Stimulated activated CD4-positive, alpha-beta T cell treated with anti-CD3 and anti-CD28 coated beads, Interleukin-12 subunit alpha, Interleukin-12 subunit beta, amount 100 ng/mL, for 4 hours (primary cell): ENCODE measurements at places on chromosomes 2 and 18.

GRCh38 chr2:45843136-45843535 is 191.7 kb downstream of the PRKCE start:
- DNase-seq, result no peak

GRCh38 chr18:49277395-49278036 is 182.9 kb downstream of the DYM start:
- no peak for DNase-seq

DNA sequence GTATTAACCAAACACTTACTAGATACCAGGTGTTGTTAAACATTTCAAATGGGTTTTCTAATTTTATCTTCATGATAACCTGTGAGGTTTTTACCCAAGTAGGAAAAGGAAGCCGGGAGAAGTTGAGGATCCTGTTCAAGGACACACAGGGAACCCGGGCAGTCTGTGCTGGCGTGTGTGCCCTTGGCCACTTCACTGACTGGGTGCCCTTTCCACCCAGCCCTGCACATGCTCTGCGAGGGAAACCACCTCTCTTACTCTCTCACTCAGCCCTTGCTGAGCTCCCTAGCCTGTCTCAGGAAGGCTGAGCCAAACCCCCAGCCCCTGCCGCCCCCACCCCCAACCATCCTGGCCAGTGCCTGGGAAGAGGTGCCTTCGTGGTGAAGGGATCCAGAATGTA is 51.8 kb downstream of the TEX44 start:
- DNase-seq, result no peak

DNA sequence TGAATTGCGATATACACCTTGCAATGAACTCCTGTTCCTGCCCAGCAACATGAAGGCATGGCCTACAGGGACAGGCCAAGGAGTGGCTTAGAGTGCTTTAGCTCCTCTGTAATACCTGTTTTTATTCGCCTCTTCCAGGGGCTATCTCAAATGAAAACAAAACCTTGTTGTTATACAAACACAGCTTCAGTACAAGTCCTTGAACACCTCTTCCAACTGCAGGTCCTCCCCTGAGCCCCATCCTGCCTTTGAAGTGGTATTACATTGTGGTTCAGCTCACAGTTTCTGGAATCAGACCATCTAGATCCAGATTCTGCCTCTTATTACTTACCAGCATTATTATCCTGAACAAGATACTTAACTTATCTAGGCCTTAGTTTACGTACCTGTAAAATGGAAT is 83.0 kb upstream of the HNRNPA3 start:
- no peak for DNase-seq

- no peak for DNase-seq
These were observed 821 bp upstream of the EML6 start for GRCh38 chr2:54722641-54723040.

- no peak for DNase-seq
These were observed 50.4 kb downstream of the PTPN4 start for GRCh38 chr2:119810049-119810630.

GRCh38 chr2:127423478-127423843 is 5.2 kb downstream of the PROC start:
- no peak for DNase-seq

DNA sequence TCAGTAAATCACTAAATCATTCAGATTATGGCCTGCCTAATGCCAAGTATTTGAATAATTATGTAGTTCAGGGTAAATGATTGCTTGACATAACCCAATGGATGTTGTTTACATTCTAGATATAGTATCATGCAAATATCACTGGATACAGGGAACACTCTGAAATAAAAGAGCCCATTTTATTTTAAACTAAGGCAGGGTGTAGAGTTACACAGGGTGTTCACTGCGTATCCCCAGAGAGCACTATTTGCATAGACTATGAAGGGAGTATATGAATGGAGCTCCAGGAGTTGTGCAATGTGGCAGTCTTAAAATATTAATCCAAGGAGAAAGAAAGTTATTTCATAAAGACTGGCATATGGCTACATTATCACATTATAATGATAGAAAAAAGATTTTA is 701.1 kb upstream of the KLHL29 start:
- DNase-seq, result no peak

DNA sequence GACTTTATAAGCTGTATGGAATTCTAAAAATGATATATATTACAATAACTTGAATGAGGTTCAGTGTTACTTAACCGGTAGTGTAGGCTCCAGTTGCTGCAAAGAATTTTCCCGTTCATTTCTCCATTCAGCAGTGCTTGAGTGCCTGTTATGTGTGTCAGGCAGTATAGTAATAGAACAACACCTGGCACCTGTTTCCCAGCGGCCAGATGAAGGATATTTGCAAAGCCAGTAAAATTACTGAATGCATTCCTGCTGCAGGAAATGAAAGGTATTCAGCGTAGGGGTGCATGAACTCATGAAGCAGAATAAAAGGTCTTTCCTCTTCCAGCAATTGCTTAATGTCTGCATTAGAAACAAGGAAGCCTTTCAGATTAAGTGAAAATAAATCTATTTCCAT is 18.8 kb downstream of the YPEL5 start:
- DNase-seq, result no peak

GRCh38 chr18:66734451-66734850 is 130.6 kb upstream of the CDH19 start:
- no peak for DNase-seq

DNA sequence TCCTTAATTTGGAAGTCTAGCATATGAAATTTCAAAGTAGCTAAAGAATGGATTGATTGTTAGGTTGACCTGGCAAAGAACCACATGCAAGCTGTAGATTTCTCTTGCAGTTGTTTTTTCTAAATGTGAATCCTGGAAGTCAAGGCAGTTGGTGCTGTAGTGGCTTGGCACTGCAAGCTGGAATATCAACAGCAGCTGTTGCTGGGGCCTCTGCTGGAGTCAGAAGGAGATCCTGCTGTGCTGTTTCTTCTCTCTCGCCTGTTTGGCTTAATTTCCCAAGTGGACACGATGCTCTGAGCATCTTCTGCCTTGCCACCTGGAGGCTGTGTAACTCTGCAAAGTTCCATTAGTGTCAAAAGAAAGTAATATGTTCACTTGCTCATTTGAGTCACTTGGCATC is 12.6 kb downstream of the PIK3C3 start:
- no peak for DNase-seq

GRCh38 chr2:152564754-152565551 is 152.3 kb downstream of the PRPF40A start:
- no peak for DNase-seq

DNA sequence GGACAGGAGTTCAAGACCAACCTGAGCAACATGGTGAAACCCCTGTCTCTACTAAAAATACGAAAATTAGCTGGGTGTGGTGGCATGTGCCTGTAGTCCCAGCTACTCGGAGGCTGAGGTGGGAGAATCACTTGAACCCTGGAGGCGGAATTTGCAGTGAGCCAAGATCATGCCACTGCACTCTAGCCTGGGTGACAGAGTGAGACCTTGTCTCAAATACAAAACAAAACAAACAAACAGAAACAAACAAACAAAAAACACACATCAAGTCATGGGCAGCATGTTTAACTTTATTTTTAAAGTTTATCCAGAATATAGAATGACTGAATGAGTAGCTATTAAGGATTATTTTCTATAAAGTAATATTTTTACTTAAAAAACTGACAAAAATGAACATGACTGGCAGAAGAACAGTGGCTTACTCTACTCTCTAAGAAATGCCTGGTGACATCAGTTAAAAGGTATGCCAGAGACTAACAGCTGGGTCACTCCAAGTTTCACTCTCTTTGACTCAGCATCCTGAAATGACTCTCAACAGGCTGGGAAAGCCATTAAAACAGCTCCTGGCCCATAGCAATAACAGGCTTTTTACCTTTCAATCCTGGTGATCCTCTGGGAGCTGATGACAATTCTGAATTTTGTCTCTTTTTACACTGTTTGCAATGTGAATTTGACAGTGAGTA is 281.6 kb upstream of the STON1 start:
- no peak for DNase-seq

- DNase-seq, result no peak
These were observed 433.5 kb upstream of the LRATD1 start for GRCh38 chr2:14199040-14199439.

DNA sequence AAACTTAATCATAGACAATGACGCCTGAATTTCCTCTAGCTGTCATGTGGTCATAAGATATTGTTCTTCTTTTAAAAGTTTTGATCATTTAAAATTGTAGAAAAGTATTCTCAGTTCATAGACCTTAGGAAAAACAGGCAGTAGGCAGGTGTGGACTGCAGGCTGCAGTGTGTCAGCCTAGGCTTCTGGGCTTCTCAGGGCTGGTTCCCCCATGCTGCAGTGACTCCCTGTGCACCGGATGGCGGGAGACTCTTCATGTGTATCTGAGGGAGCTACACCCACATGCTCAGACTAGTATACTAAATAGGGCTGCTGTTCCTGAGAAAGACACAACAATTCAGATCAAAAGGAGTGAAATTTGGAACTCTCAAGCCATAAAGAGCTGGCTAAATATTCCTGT is 72.4 kb downstream of the PXDN start:
- no peak for DNase-seq

GRCh38 chr2:108316033-108316432 is 27.3 kb downstream of the SULT1C2 start:
- DNase-seq, result no peak

DNA sequence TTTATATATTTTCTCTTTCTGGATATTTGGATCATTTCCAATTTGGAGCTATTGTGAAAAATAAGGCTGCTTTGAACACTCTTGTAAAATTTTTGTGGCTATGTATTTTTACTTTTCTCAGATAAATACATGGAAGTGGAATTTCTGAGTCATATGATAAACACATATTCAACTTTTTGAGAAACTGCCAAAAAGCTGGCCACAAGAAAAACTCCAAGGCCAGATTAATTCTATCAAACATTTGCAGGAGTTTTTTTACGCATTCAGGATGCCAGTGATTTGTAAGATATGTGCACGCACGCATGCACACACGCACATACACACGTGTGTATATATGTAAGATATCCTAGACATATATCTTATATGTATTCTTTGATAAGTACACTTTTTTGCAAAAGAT is 477.5 kb upstream of the SPHKAP start:
- DNase-seq, result no peak
